ENCODE measurements at places on chromosomes 12 and 14. TPM values are rescaled to one million over a fixed set of nuclear protein-coding genes. Genes with fewer than 3 reads are reported as not detected.

DNA sequence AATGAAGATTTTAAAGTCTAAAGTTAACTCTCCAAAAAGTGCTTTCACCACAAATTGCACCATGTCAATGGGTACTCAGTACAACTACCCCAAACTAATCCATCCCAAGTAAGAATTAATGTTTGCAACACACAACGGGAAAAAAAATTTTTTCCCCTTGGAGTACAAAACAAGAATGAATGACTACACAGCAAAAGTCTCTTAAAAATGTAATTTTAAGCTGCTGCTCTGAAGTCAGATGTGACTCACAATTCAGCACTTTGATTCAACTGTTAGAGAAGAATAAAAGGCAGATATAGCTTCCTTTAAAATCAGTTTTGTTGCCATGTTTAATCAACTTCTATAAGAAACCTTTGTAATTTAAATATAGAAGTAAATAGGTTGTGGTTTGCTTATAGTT is 42.5 kb upstream of the VPS33A start:
- DNase-seq: no peak

DNA sequence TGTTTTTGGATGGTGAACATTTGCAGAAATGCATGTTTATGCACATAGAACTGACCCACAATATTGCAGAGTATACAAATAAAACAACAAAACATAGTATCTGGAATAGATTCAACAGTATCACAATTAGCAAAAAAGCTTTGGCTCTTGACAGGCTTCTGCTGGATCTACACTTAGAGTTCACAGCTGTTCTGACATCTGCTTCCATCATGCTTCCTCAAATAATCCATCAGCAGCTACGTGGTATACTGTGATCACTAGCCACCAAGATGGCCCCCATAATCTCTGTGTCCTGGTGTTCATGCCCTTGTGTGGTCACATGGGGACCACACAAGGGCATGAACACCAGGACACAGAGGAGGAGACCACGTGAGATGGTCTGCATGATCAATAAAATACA is 166.6 kb upstream of the CCDC198 start:
- no peak for DNase-seq

GRCh38 chr14:58151133-58152013 is 640 bp downstream of the ARMH4 start:
- no peak for DNase-seq

Gene TAS2R9
- total RNA-seq: 0.22 TPM

Gene TAS2R46
- not detected for total RNA-seq
